ENCODE measurements at places on chromosomes 7 and 10.
A peak's percentile ranks its signal among the peaks of the same experiment; 100 is the strongest.

GRCh38 chr10:63128443-63128842 lies 4.7 kb upstream of the NRBF2 start:
- no peak for DNase-seq

GRCh38 chr10:89241026-89241425 lies 10.5 kb downstream of the LIPA start:
- DNase-seq, result no peak

- no peak for DNase-seq
These were observed 139.2 kb downstream of the TEX36 start for GRCh38 chr10:125543796-125544195.

GRCh38 chr7:40401406-40401805 lies 266.6 kb downstream of the SUGCT start:
- no peak for DNase-seq

GRCh38 chr7:33814400-33814799 lies 90.9 kb upstream of the BMPER start:
- DNase-seq, result no peak

DNA sequence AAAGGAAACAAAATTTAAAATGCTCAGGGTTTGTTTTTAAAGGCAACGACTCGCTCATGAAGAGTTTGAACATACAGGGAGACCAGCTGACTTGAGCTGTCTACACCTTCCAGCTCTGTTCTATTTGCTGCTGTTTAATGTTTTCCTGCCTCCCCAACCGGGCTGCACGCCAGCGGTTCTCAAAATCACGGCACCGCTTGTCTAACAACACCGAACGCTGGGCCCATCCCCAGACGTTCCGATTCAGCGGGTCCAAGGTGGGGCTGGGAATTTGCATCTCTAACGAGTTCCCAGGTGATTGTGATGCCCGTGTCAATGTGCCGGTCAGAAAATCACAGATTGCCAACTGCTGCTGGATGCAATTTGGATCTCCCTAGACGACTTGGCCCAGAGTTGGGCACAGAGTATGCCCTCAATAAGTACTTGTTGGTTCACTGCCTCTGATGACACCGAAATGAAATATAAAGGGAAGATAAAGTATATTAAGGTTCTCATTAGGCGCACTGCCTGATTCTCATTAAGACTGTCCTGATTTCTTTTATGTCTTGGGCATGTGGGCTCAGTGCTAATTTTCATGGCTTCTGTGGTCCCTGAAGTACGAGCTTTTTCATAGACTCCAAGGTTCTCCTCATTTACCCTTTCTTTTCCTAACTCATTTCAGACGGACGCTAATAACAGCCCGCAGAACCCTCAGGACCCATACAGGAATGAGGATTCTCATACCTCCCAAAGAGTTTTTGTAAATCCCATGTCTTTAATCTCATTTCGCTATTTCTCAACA lies 28.5 kb downstream of the CELF2 start:
- DNase-seq, result no peak

DNA sequence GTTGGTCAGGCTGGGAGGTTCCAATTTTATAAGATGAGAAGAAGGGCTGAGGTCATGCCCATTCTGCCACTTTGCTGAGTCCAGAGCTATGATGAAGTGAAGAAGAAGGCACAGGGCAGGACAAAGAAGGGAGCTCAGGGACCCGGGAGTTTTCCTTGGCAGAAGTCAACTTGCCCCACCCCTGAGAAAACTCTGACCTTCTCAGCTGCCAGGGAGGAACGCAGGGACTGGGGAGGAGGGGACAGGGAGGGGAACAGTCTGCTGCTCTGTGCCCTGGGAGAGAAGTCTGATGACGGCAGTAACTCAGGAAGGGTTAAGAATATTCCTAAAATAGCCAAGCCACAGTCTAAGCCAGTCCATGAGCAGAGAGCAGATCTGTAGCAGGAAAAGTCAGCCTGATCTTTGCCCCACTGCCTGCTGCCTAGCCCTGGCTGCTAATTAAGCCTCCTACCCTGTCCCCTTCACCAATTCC lies 11.7 kb downstream of the ADIRF start:
- DNase-seq, result no peak

DNA sequence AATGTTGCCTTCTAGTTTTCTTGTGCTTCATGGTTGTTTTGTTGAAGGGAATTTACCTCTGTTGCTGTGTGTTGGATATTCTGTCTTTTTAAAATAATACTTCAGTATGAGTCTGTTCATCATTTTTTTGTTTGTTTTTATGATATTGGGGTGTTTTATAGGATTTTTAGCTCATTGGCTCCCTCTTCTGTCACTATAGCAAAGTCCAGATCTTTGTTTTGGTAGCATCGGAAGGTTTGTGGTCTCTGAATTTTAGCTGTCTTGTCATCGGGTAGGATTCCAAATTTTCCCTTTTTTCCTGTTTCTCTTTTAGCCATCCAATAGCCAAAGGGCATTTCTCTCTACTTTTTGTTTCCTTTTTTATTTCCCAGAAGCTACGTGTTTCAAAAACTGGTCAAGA lies 91.4 kb downstream of the EXOC4 start:
- no peak for DNase-seq

DNA sequence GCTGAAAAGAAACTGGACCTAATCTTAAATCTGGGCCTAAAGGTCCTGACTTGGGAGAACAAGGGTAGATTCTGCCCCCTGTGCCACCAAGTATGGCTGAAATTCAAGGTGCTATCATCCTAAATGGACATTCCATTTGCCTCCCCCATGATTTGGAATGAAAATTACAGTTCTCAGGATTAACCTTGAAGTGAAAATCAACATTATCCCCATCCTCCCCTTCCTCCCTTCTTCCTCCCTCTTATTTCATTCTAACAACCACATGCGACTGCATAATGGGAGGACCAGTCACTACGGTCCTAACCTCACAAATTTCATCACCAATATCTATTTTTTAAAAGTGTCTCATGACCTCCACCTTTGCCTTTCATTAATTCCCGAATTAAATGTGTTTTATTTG lies 62.1 kb downstream of the SEMA3C start:
- DNase-seq, result no peak

DNA sequence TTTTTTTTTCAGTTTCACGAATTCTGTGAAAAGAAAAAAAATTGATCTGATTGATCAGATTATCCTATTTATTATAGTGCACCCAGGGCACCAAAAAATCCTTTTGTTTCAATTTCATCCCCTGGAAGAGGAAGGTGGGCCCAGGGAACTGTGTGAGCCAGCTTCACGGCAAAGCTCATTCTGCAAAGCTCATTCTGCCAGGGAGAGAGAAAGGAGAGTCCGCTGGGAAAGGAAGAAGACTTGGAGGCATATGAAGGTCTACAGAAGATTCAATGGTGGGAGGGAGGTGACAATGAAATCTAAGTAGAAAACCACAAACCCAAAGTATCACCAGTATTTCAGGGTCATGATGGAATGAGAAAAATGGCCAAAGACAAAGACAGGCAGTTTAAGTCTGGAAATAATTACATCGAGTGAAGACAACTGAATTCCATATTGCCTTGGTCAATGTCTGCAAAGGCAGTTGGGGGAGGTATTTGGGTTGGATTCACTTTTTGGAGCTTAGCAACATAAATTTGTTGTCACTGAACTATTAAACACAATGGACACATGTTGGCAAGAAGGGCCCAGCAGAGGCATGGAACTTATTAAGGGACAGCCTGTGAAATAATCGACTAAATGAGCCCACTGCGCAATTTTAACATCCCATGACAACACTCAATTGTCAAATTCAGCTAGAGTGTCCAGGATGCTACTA lies 587.8 kb upstream of the MKI67 start:
- no peak for DNase-seq

DNA sequence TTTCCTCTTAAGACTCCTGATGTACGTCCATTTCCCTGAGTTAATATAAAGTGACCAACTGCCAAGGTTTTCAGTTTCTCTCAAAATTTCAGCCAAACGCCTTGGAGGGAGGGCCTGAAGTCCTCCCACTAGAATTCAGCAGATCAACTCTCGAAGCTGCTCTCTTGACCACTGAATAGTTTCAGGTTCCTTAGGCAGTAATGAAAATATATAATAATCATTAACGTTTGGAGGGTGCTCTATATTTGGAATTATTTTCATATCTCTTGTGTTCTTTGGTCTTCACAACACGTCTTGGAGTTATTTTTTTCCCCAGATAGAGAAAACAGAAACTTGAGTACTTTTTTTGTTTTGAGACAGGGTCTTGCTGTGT lies 123.6 kb upstream of the SFMBT2 start:
- no peak for DNase-seq

DNA sequence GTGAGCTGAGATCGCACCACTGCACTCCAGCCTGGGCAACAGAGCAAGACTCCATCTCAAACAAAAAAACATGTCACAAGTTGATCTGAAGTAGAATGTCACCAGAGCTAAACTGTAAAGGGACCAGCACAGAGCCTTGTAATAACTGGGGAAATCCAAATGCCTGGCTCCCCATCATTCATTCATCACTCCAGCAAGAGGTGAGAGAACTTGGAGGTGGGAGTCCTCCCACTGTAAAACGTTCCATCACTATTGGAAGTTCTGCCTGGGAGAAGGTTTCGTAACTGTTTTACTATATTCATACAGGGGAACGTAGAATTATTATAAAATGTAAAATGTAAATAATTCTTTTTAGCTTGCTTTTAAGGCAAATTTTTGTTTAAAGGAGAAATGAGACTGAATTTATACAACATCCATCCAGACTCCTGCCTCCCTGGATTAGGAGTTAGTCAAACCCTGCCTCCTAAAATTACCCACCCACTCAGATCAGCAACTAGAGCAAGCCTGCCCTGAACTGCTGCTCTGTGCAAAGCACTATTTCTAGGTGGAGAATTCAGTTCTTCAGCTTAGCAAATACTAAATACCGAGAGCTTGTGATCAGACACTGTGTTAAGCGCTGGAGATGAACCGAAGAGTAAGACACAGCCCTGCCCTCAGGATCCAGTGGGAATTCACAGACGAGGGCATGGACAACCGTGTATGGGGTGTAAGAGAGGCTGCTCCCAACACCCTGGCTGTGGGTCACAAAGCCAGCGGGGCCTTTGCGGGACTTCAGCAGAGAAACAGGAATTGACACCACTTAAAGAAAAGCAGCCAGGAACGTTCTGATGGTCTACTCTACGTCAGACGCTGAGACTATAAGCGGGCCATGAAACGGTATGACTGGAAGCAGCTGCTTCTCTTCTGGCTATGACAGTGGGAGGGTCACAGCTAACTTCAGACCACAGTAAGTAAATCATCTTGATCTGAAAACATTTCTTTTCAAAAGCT lies 208.3 kb downstream of the ZMYND11 start:
- no peak for DNase-seq

- no peak for DNase-seq
These were observed 22.4 kb upstream of the IFIT1B start for GRCh38 chr10:89355394-89355931.

DNA sequence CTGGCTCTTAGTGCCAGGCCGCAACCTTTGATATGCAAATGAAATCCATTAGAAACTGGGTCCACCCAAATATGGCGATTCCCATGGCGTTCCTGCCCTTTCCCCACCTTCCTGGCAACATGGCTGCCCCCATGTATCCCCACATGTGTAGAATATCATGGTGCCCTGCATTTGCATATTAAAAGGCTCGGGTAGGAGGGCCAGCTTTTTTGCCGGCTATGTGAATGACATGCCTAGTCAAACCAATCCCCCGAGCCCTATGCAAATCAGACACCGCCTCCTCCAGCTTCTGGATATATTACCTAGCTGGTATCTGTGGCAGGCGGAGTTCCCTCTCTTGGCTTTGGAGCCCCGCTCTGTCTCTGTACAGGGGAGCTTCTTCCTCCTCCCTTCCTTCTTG lies 18.3 kb downstream of the MMS19 start:
- DNase-seq, result no peak

DNA sequence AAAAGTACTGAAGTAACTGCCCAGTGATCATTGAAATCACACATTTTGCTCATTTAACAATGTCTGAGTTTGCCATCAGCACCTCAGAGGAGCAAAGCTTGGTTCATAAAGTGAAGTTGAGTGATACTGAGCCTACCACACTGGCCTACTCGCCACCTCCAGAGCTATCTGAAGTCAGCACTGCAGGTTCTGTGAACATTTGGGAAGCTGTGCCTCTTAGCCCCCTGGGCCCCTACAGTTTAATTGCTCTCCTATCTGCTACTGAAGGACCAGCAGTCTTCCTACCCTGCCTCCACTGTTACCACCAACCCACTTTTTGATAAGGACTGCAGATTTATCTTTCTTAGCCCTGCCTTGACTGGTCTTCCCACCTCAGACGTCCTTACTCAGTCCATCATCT lies 2.0 kb upstream of the SEMA4G start:
- no peak for DNase-seq

DNA sequence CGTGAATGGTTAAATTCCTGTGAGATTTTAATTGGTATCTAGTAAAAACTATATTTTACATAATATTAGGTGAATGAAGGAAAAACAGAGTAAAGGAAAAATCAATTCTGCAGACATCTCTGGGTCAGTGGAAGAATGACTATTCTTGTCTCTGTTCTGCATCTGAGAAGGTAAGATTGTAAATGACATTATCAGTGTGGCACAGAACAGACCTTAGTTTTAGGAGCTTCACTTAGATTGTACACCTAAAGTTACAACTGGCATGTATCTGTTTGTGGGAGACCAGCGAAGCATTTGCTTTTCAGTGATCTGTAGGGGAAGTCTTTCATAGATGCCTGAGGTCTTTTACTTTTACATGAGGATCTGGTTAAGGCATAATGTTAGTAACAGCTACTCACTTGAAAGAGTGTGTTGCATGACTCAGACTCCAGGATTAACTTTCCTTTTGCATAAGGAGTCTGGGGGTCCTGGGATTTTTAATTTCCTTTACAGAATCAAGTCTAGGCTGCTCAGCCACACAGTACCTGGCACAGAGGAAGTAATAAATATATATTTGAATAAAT lies 56.2 kb downstream of the JMJD1C start:
- DNase-seq, result no peak

GRCh38 chr10:43922335-43923280 lies 273.9 kb upstream of the ZNF32 start:
- no peak for DNase-seq

- peak; percentile 44 for DNase-seq
These were observed 66.9 kb upstream of the AFAP1L2 start for GRCh38 chr10:114470956-114471905.

DNA sequence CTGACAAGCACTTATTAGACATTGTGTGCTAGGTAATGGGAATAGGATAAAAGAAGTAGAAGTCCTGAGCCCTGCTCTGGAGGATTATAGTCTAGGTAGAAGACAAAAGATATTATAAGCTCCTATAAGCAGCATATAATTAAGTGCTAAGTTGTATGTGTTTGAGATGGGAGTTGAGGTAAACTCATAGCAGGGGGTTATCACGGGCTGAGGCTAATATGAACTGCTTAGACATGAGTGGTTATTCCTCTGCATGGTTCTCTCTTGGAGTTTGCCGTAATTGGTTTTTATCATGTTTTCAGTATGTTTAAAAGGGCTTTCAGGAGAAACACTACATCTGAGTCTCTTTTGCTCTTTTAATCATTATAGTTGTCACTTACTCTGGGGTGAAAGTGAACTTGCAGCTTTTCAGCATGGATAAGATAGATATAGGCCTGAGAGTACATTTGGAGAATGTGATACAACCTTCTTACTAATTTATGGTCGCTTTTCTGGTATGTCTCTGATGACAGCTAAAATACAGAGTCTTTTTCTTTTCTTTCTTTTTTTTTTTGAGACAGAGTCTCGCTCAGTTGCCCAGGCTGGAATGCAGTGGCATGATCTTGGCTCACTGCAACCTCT lies 39.0 kb downstream of the SMNDC1 start:
- DNase-seq, result no peak

GRCh38 chr10:44757551-44758205 lies 153.5 kb upstream of the TMEM72 start:
- DNase-seq, result no peak

- DNase-seq, result no peak
These were observed 61.7 kb downstream of the FAM107B start for GRCh38 chr10:14712991-14713424.
